ENCODE measurements at places on chromosomes 2 and 18.

DNA sequence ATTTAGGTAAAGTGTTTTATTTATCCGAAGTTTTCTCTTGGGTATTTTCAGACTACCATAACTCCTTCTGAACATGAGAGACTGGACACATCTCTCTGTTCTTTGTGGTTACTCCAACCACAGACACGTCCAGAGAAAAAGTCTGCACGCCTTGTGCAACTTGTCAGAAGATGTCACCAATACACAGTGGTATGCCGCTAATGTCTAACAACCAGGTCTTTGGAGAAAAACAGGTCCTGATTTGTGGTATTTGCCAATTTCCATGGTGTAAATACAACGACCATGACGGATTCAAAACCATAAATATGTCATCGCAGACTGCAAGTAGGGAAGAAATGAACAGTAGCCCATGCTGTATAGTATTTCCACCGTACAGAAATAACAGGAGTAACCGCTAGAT lies 620.6 kb upstream of the ID2 start:
- DNase-seq, result no peak

DNA sequence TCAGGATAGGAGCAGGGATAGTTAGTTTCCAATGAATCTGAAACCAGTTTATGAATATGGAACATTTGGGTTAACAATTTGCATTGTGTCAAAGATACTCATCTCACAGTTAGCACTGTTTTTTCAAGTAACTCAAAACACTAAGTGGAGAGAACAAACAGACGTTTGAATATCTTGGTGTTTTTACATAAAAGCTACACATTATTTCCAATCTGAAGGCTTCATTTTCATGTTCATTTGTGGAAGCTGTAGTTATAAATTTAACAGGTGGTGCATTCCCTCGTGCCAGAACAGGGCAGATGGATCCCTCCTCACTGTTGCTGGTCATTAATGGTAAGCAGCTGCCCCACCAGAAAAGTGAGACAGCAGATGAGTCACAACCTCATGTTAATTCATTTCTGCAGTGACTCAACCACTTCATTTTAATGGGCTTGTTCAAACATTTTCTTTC lies 286.9 kb downstream of the TMX3 start:
- DNase-seq, result no peak

GRCh38 chr2:226932443-226932842 lies 96.6 kb downstream of the RHBDD1 start:
- DNase-seq, result no peak

GRCh38 chr2:117943013-117943672 lies 70.7 kb downstream of the CCDC93 start:
- DNase-seq, result no peak

- DNase-seq, result no peak
Measured at GRCh38 chr2:150473767-150474166, 13.7 kb downstream of the RND3 start.

- DNase-seq, result no peak
Measured at GRCh38 chr2:24353973-24354372, 6.4 kb downstream of the ITSN2 start.

DNA sequence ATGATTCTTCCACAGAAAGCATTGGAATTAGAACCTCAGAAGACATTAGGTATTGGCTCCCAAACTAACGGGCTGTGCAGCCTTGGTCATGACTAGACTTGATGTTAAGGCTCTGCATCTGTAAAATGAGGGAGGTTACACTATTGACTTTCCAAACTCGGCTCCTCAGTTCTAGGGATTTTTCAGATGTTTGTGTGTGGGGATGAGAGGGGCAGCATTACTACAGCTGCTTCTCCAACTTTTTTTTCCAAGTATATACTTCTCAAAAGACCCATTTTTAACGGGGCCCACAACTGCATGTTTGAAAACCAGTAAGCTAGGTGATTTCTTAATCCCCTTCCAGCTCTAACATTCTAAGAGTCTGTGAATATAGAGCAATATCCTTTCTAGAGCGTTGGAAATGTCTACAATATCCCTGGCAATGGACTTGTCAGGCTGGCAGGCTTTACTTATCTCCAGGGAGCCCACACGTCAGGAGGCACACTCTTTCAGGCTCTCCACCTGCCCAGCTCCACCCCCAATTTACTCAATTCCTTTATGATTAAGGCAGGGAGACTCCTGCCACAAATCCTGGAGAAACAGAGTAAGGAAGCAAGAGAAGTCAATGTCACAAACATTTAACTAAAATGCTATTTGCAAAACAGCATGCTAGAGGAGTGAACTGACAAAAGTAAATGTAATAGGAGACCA lies 844 bp upstream of the MPV17 start:
- DNase-seq, result no peak

Data from stimulated activated CD4-positive, alpha-beta T cell treated with anti-CD3 and anti-CD28 coated beads, Interleukin-1b, Interleukin-23, amount 100 ng/mL, for 1 hour (primary cell).